ENCODE measurements at places on chromosomes 3 and 15.

DNA sequence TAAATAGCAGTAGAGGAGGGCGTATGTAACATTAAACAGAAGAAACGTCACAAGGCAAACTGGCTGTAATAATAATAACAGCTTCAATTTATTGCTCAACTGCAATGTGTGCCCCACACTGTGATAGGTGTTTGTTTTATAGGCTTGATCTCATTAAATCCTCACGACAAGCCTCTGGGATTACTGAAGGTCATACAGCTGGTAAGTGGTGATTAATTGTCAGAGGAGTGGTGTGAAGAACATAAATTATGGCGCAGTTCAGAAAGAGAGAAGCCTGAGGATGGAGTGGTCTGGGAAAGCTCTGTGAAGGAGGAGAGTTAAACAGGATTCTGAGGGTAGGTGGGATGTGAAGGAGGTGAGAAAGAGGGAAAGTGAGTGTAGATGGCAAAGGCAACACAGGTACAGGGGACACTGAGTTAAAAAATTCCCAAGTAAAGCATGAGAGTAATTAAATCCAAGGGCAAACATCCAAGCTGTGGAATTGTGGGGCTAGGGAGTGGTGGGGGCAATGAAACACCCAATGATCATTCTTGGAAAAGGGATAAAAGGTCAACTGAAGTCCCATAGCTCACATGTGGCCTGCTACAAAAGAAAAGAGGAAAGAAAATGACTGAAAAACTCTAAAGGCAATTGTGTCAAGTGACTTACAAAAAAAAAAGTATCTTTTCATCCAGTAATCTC is 16.5 kb upstream of the GLCE start:
- DNase-seq = no peak

DNA sequence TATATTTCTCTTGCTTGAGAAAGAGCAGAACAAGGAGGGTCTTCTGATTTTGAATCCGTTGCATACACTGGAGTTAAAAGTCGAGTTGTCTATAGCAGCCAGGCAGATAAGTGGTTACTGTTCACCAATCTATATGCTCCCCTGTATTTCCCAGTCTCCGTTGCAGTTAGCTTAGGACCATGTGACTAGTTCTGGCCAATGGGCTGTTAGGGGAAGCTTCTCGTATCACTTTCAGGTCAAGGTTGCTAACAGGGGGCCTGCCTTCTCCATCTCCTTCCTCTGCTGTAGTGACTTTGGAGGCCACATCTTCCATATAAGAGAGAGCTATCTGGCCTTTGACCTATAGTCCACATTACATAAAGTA is 188.5 kb upstream of the KBTBD8 start:
- no peak for DNase-seq

GRCh38 chr3:168514252-168514651 is 418.5 kb upstream of the GOLIM4 start:
- no peak for DNase-seq

DNA sequence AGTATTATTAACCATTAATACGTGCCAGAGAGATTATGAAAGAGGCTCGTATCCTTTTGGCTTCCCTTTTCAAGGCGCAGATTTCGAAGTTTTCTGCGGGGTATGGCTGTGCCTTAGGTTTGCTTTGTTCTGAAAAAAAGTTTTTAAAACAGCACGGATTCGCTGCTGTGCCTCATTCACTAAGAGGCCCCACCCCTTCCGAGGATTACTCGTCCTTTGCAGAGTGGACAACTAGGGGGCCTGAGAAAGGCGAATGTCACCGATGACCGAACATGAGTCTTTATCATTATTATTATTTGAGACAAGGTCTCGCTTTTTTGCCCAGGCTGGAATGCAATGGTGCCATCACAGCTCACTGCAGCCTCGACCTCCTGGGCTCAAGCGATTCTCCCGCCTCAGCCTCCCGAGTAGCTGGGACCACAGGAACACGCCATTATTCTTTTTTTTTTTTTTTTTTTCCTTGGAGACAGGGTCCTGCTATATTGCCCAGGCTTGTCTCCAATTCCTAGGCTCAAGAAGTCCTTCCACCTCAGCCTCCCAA is 684 bp upstream of the RPS27L start:
- peak; percentile 25 for DNase-seq

DNA sequence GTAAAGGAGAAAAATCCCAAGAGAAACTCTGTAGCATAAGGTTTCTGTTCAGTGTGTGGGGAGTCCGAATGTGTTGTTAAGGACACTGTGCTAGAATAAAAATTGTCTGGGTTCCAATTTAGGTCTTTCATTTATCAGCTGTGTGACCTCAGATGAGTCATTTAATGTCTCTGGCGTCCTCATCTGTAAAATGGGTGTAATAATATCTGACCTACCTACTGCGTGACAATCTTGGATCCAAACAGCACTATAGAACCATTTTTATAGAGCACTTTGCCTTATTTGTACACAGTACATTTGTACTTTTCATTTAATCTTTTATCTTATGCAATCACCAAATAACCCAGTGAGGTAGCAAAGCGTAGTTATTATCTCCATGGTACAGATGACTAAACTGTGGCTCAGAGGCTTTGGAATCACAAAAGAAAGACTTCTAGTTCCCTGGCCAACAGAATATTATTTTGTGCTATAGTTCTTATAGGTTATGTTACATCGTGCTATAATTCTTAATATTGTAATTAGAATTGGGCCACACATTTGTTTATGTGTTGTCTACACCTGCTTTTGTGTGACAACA is 46.6 kb upstream of the TNIK start:
- DNase-seq = no peak

- DNase-seq = no peak
Observed at GRCh38 chr3:176514297-176514696, 683.0 kb downstream of the TBL1XR1 start.

- DNase-seq = no peak
Observed at GRCh38 chr3:54196360-54196991, 74.1 kb downstream of the CACNA2D3 start.

DNA sequence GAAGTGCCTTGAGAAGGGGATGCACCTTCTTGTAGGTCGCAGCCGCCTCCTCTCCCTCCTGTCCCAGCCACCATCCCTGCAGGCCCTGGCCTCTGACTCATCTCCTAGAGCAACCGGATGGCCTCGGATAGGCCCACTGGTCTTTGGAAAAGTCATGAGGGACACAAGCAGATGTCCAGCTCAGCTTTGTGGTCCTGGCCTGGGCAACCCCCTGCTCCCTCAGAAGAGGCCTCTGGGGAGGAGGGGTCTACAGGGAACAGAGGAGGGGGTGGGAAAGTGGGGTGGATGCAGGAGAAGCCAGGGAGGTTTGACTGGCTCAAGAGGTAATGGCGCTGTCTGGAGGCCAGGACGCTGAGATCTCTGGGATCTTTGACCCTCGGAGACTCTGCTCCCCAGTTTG is 259.2 kb upstream of the TLE3 start:
- DNase-seq = no peak

DNA sequence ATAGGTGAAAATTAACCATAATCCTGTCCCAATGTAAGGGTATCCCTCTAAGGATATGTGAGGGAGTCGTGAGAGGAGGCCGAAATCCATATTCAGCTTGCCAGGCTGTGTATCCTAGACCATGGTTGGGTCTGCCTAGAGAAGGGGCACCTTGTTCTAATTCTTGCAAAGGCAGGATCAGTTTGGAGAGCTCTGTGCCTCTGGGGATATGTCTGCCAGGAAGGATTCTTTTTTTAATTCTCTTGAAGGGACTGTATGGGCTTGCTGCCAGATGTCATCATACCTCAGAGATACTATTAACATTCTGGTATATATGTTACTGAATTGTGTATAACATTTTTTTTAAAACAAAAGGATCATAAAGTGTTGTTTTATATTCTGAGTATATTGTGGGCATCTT is 2.4 kb downstream of the ATP1B3 start:
- DNase-seq = no peak

GRCh38 chr15:90701048-90701447 is 16.1 kb upstream of the BLM start:
- DNase-seq = no peak

GRCh38 chr3:71511037-71511436 is 72.5 kb downstream of the FOXP1 start:
- no peak for DNase-seq

DNA sequence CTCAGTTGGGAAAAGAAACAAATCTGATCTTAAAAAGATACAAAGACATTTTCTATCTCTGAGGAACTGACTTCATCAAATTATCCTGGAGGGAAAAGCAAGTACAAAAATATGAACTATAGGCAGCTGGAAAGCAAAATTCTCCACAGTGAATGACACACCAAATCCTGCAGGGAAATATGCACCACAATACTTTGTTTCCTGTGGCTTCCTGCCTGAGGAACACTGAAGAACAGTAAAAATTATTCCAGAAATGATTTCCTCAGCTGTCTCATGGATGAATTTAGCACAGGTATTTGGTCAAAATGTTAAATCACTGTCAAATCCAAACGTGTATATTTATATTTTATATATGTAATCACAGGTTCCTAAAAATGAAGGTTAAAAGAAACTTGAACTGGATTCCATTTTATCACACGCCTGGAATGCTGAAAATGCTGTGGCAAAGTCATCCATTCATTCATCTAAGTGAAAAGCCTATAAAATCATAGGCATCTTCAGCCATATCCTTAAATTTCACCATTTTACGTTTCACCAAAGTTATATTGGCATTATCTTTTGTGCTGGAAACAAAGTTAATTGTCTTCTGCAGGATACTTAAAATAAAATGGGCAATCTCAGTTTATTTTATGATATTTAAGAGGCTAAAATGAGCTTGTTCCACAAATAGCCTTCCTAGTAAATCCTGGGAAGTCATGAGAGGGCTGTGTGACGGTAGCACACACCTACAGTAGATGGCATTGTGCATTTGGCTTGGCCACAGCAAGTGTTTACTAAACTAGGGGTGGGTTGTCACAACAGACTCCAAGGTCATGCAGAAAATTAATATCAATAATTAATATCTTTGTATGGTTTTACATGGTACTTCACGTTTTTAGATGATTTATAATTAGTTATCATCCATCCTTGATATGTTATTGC is 19.3 kb upstream of the TSC22D2 start:
- DNase-seq = no peak

DNA sequence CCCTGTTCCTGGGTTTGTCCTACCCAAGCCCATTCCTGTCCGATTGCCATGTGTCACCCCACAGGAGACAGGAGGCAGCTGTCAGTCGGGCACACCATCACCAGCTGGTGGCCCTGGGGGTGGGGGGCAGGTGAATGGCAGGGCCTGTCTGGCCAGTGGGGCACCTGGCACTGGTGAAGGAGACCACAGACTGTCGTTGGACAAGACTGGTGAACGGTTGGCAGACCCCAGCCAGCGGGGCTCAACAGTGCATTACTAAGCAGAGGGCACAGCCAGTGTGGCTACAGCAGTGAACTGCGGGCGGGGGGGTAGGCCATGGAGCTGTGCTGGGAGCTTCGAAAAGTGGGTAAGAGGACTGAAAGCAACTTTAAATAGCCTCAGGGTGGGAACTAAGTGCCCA is 2.1 kb downstream of the SEMA7A start:
- peak; percentile 50 for DNase-seq

DNA sequence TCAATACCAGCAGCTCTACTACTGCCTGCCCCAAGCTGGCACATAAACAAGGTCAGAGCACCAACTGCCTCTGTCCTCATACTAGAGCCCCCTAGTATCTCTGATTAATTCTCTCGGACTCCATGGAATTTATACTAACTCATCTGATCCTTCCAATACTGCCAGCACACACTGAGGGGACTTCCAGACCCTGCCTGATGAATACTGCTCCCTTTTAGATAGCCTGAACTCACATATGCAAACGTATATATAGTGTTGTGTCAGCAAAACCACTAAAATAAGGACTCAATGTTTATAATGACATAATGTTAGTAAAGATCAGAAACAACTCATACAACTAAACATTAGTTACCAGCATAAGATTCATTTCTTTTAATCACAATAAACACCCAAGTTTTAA is 25.0 kb downstream of the CEP70 start:
- no peak for DNase-seq

GRCh38 chr3:190294030-190294429 is 28.2 kb downstream of the CLDN1 start:
- no peak for DNase-seq

DNA sequence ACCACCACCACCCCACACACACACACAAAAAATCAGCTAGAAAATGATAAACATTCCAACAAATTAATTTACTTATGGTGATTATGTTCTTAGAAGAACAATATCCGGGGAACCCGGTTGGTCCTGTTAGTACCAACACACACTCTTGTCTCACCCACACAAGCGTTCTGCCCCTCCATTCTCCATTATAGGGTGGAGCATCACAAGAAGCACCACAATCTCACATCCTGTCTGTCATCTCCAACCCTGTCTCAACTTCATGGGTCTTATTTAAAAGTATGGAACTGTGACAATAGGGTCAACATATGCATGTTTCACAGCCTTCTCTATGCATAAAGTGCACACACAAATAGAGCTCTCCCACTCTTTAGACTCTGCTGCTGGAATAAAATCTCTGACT is 5.6 kb downstream of the GSK3B start:
- DNase-seq = no peak

GRCh38 chr3:54020436-54020835 is 101.9 kb upstream of the CACNA2D3 start:
- no peak for DNase-seq

- DNase-seq = peak; percentile 14
Observed at GRCh38 chr15:99446565-99447496, 119.0 kb upstream of the MEF2A start.

DNA sequence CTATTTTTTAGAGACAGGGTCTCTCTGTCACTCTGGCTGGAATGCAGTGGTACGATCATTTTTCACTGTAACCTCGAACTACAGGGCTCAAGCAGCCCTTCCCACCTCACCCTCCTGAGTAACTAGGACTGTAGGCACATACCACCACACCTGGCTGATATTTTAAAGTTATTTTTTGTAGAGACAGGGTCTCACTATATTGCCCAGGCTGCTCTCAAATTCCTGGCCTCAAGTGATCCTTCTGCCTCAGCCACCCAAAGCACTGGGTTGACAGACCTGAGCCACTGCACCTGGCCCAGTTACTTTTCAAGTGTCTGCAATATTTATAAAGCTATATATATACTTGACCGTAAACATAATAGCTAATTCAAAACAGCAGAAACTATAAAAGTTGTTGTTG is 75.0 kb downstream of the PIAS1 start:
- DNase-seq = no peak

DNA sequence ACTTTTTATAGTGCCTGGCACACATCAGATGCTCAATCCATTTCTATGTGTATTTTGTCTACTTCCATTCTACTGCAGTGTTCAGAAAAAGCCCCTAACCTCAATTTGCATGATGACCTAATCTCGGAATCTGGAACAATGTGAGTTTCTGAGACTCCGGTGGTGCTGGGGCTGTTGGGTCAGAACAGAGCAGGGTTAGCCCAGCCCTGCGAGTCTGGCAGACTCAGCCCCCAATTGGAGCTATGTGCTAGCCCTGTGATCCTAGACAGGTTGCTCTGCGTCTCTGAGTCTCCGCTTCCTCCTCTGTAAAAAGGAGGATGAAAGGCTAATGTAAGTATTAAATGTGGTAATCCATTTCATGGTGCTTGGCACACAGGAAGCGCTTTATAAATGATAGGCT is 95.0 kb upstream of the ICE2 start:
- DNase-seq = peak; percentile 68

GRCh38 chr3:169850618-169851017 is 19.1 kb downstream of the LRRC31 start:
- DNase-seq = no peak

- no peak for DNase-seq
Observed at GRCh38 chr15:69979783-69980182, 117.9 kb downstream of the TLE3 start.

GRCh38 chr3:66416556-66417304 is 84.1 kb downstream of the LRIG1 start:
- no peak for DNase-seq
